ENCODE measurements at places on chromosomes 16 and 17.

DNA sequence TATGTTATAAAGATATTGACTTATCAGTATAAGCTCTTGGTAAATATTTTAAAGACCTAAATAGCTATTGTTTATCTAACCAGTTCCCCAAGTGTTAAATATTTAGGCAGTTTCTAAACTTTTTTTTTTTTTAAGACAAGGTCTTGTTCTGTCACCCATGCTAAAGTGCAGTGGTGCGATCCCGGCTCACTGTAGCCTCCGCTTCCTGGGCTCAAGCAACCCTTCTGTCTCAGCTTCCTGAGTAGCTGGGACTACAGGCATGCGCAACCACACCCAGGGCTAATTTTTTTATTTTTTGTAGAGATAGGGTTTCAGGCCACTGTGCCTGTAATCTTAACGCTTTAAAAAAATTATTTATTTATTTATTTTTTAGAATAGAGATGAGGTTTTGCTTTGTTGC is 43.5 kb downstream of the SNX29 start:
- no peak for DNase-seq

- no peak for DNase-seq
Observed at GRCh38 chr17:69067274-69068047, 6.7 kb upstream of the ABCA9 start.

DNA sequence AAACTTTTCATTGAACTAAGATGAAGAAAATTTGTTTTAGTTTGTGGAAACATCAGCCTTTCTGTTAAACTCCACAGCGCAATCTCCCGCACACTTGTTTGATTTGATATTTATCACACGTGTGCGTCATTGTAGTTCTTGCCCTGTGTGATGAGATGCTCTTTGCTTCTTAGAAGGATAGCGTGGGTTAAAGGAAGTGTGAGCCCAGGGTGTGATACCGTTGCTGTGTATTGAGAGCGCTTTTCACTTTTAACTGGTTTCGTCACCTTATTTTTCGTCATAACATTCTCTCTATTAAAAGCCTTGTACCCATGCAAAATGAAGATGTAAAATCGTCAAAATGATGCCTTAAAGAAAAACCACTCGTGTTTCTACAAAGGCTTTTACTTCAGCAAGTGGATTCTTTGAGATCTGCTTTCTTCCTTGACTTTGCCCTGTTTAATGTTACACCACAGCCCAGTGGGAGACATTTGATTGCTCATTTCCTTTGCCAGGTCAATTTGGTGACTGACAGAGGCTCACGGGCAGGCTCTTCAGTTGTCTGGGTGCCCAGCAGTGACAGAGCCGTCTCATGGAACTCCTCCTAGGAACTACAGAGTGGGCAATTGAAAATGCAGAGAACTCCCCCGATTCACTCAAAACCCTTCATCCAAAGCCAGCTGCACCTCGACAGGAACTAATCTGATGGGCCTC is 61.1 kb downstream of the RPA1 start:
- DNase-seq, result peak; percentile 27

GRCh38 chr17:8288336-8289102 is at the start of gene RANGRF:
Gene RANGRF (plus strand): TSS chr17:8288670. CDS start chr17:8288789, 119 bp downstream.
- peak; percentile 91 for DNase-seq

- no peak for DNase-seq
Observed at GRCh38 chr16:57616876-57617275, 11.6 kb upstream of the ADGRG1 start.

GRCh38 chr16:51834794-51835193 is 683.7 kb upstream of the SALL1 start:
- DNase-seq, result no peak

DNA sequence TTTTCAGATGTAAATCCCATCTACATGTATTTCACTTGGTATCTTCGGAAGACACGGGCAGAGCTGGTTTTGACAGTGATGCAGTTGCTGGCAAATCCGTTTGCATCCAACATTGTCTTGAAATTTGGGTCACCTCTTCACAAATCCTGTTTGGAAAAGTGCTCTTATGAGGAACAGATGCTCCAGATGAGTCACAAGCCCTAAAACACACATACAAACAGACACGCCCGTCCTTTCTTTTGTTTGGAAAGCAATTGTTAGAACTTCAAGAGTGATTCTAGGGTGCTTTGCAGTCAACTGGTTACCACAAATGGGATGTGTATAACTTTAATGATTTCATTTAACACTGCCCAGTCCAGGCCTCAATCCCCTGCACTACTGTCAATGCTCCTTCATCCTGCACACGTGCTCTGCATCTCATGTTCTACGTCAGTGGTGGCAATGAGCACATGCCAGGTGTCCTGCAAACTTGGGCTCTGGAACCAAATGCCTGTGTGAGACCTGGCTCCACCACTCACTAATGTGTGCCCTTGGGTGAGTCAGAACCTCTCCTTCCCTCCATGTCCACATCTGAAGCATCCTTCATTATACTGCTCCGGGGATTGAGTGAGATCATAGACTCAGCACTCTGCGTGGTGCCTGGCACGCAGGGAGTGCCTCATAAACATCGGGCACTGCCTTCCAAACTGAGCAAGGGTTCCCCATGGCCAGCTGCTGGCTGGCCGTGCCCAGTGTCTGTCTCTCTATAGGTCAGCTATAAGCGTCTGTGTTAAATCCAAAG is 19.3 kb upstream of the FOXF1 start:
- DNase-seq, result no peak

DNA sequence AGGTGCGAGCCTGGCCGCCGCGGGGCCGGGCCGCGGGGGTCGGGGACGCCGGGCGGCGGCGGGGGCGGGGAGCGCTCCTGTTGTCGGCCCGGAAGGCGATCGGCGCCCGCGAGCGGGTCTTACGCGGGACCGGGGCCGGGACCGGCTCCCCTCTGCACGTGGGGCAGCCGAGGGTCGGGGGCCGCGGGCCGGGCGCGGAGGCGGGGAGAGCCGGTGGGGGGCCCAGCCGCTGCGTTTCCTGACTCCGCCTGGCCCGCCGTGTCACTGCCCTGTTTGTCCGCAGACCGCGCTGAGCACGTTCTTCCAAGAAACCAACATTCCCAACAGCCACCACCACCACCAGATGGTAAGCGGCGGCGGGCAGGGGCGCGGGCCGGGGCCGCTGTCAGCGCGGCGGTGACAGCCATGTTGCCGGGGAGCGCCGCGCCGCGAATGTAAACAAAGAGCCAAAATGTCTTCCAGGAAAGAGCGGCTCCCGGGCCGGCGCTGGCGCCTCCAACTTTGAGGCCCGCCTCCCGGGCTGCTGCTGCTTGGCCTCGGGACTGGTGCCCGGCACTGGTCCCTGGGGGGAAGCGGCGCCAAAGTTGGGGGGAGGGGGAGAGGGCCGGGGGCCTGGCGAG is 586 bp downstream of the UBALD2 start:
- DNase-seq, result peak; percentile 62

- peak; percentile 49 for DNase-seq
Observed at GRCh38 chr17:74547736-74548135, 1.8 kb upstream of the CD300C start.

- no peak for DNase-seq
Observed at GRCh38 chr17:17109256-17109655, 67.0 kb downstream of the MPRIP start.

GRCh38 chr17:39144416-39144840 is 7.0 kb downstream of the PLXDC1 start:
- no peak for DNase-seq

GRCh38 chr16:48852951-48853350 is 243.0 kb upstream of the N4BP1 start:
- DNase-seq, result no peak

DNA sequence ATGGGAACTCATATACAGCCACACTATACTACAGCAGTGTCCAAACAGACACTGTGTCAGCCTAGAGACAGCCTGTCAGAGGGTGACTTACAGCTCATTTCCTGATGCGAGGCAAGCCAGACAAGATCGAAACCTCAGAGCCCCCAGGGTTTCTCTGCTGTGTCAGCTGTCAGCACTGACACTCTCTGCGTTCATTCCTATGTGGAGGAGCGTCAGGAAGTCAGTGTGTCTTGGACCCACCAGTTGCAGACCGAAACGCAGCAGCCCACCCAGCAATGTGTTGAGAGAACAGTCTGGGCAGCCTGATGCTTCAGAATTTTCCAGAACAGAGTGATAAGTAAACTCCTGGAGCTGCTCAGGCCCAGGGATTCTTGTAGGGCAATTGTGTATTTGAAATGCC is 20.6 kb upstream of the MAPT start:
- peak; percentile 69 for DNase-seq

DNA sequence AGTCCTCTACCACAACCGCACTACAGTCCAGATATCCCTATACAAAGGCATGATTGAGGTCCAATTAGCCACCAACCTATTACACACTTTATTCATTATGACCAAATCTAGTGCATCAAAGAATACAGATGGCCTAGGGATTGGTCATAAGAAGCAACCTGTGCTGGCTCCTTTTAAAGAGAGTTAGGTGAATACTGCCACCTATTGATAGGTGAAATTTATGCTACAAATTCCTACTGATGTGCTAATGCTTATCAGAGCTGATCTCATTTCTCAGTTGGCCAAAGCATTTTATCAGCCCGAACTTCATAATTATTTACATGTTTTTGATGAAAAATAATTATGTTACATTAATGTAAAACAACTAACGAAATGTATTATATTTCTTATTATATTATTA is 166.3 kb downstream of the ANKFN1 start:
- DNase-seq, result peak; percentile 55

DNA sequence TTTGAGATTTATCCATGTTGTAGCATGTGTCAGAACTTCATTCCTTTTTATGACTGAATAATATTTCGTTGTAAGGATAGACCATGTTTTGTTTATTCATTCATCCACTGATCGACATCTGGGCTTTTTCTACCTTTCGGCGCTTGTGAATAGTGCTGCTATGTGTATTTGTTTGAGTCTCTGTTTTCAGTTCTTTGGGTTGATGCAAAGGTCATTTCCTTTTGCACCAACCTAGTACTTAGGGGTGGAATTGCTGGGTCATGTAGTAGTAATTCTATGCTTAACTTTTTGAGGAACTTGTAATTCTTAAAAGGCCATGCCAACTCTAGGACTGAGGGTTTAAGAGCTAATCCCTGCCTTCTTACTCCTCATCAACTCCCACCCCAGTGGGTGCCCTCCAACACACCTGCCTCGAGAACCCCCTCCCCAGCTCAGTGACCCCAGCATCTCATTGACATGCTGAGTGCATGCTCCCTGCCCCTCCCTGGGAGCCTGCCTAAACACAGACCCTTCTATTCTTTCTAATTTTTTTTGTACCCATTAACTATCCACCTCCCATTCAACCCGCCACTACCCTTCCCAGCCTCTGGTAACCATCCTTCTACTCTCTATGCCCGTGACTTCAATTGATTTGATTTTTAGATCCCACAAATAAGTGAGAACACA is 51.2 kb downstream of the ABAT start:
- DNase-seq, result no peak

Measured in activated CD4-positive, alpha-beta T cell treated with anti-CD3 and anti-CD28 coated beads, Interleukin-10, Interleukin-2, amounts not matched to agents 100 ng/mL and 50 ng/mL, durations not matched to agents 16 hours and 8 hours (primary cell).